ENCODE measurements at places on chromosomes 16 and 17.

DNA sequence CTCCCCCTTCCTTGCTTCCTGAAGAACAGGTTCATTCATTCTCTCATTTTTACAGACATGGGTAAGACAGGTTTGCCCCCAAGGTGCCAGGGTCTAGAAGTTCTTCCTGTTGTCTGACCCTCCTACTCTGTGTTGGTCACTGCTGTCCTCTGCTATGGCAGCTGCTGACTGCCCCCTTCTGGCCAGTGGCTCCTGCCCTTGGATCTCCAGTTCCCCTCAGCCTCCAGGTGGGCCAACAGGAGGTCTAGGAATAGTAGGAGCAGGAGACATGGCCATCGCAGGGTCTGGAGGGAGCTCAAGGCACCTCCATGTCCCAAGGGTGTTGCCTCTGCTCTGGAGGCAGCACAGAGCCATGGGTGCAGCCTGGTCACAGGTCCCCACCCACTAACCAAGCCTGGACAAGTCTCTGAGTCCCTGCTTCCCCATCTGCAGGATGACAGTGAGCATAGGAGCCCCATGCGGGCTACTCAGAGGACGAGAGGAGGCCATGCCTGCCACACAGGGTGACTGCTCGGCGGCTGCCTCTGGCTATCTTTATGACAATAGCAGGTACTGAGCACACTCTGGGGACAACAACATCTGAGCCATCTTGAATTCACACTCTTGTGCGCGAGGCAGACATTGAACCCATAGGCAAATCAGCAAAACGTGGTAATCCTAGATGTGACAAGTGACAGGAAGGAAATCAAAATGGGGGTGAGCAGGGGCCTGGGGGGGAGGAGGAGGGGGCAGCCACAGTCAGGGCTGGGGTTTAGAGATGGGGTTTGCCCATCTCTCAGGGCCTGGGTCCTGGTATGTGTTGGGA is 27.0 kb upstream of the NXPH3 start:
- no peak for DNase-seq

DNA sequence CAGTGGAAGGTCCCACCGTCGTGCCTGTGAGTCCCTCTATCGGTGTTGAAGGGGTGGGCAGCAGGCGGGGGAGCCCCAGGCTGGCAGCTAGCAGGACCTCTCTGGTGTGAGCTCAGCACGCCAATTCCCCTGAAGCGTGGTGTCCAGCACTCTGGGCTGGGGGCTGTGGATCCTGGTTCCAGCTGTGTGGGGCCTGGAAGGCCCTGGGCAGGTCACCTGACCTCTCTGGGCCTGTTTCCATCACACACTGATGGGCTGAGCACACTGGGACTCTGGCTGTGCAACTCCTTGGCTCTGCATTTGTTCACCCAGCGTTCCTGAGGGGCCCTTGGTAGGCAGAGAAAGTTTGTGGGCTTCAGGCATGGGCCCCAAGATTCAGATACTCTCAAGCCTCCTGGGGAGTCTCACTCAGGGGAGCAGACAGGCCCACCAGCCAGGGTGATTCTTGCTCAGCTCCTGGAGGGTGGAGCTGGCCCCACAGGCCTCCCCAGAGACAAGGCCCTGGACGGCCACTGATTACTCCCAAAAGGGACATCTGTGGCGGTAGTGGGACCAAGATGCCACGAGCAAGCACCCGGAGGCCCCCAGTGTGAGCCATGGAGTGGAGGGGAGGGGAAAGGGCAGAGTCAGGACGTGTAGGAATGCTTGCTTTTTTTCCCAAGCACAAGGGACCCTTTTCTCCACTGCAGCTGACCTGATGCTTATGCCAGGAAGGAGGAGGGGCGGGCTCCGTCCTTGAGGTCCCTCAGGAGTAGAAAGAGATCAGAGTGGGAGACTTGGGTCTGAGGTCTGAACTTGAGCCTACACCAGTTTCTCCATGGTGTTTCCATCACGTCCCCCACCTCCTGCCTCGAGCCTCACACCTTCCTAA is 8.5 kb downstream of the SCGB1C2 start:
- no peak for DNase-seq

DNA sequence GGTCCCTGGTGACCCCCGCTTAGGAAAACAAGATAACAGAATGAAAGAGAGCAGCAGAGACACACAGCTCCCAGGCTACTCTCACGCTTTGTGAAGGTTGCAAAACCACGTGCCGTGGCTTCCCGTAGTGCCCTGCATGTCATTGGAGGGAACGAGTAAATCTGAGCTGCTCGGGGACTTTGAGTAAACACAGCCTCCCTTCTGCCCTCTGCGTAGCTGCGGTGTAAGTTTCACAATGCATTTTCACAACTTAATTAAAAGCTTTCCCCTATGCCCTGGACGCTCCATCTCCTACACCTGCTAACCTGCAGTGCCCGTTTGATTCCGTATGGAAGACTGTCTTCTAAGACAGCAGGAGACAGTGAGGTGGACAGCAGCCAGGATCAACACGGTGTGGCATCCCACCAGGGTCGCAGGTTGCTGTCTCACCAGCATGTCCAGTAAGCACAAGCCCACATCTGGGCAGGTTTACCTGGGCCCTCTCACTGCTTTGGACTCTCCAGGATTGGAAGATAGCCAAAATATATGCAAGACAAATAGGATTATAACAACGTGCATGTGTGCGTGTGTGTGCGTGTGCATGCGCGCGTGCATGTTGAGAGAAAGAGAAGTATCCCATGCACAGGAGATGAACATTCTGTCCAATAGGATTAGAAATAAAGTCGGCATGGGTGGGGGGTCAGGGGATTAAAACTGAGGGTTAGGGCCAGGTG is 116.4 kb upstream of the RCVRN start:
- no peak for DNase-seq

- no peak for DNase-seq
Measured at GRCh38 chr16:87255866-87256265, 61.3 kb downstream of the C16orf95 start.

GRCh38 chr16:24829153-24829552 is 16.6 kb upstream of the SLC5A11 start:
- DNase-seq: no peak

- peak; percentile 75 for DNase-seq
Measured at GRCh38 chr17:17751489-17752088, 70.3 kb downstream of the RAI1 start.

GRCh38 chr17:55089256-55089655 is 120.7 kb downstream of the STXBP4 start:
- DNase-seq: no peak

GRCh38 chr16:81493755-81494433 is 49.3 kb downstream of the CMIP start:
- DNase-seq: no peak

- no peak for DNase-seq
Measured at GRCh38 chr16:12674071-12674470, 129.6 kb downstream of the CPPED1 start.

DNA sequence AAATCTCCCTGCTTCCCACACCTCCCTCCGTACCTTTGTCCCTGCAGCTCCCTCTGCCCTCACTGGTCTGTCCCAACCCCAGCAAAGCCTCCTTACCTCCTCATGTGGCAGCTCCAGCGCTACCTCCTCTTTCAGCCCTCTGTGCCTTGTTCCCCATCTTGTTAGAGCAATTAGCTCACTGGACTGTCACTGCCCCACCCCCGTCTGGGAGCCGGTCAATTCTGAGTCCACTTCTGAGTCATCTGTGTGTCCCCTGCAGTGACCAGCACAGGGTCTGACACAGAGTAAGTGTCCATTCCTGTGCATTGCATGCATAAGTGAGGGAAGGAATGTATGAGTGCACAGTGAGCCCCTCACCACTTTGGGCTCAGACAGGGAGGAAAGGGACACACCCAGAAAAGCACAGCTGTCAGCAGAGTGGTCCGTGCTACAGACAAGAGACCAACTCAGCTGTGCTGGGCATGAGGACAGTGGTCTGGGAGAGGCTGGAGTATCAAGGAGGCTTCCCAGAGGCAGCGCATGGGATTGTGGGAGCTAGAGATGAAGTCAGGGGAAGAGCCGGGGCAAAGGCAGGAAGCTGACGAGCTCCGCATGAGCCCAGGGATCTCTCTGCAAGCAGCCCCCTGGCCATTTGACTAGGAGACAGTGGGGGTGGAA is 45.9 kb downstream of the PITPNM3 start:
- no peak for DNase-seq

DNA sequence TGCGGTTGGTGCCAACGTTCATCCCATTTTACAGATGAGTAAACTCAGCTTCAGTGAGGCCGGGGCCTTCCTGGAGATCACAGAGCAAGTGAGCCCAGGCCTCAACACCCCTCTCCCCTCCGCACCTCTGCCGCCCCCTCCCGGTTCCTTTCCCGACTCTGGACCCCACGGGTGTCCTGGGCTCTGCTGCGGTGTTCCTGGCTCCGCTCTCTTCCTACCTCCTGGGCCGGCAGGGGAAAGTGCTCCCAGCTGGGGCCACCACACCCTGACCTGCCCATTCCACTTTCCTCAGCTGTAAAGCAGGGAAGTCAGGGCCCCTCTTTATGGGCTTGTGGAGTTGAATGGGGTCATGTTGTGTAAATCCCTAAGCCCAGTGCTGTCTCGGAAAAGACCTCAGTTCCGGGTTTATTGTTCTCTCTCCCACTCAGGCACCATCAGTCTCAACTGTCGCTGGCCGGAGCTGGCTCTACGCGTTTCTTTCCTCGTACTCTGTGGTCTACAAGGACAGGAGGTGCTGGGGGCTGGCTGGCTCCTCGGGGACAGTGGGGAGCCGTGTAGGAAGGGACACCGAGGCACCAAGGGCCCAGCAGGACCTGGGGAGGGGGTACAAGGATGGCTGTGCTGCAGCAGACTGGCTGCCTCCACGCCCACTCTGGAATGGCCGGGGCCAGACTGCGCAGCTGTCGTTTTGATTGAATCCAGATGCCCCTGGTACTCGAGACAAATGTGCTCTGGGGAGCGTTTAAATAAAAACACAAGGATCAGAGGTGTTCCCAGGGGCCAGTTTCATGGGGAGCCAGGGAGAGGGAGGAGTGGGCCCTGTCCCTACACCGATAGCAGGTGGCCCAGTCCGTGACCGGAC is 21.7 kb upstream of the ACSF3 start:
- no peak for DNase-seq

GRCh38 chr16:85901773-85902365 is 2.9 kb downstream of the IRF8 start:
- DNase-seq: no peak

GRCh38 chr17:72407336-72407909 is 286.6 kb downstream of the SOX9 start:
- no peak for DNase-seq

GRCh38 chr16:54204756-54205155 is 81.8 kb downstream of the IRX3 start:
- no peak for DNase-seq

DNA sequence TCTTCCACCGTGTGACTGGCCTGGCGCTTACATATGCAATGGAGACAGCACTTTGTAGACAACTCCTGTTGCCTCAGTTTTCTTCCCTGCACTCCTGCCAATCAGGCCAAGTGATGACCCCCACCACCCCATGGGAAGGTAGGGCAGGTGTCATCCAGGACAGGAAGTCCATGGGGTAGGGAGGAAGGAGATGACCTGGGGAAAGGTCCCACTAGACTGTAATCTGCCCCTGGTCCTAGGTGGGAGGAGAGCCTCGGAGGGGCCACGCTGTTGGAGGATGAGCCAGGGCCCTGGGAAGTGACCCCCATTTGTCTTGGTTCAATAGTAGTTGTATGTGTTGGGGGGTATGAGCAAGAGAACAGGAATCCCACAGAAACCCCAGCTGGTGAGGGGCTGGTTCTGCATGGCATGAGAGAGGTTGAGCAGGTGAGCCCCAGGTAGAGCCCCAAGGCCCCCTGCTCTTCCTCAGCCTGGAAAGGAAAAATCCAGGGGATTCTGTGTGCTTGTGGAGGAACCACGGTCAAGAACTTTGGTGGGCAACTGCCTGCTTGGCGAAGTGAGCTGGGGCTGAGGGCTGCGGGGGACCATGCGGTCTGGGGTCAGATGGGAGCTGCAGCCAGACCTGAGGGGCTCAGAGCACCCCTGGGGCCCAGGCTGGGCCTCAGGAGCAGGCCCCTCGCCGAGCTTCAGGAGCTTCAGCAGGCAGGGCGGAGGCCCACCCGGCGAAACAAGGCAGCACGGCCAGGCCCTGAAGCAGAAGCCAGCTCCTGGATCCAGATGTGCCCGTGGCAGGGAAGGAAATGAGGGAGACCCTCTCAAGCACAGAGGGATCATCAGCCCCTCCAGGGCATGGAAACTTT is 50.7 kb downstream of the NT5M start:
- no peak for DNase-seq

All from Jurkat, Clone E6-1 (cell line).